ENCODE measurements at places on chromosomes 6 and 20. TPM values are rescaled to one million over a fixed set of nuclear protein-coding genes. Genes with fewer than 3 reads are reported as not detected.

The WFDC12 gene
- not detected for total RNA-seq

The TRIM15 gene
- not detected for total RNA-seq

The SIRPD gene
- not detected for total RNA-seq

The OOEP gene
- not detected for total RNA-seq

The WFDC10B gene
- not detected for total RNA-seq

The TSPO2 gene
- not detected for total RNA-seq

The OGFRL1 gene
- 19.9 TPM for total RNA-seq

The BTNL2 gene
- total RNA-seq = not detected

The LY86 gene
- not detected for total RNA-seq

The SPDEF gene
- total RNA-seq = not detected

The TCP11 gene
- not detected for total RNA-seq

The OR12D2 gene
- not detected for total RNA-seq

The SYCP2 gene
- 0.22 TPM for total RNA-seq

The ADGRF5 gene
- total RNA-seq = 0.65 TPM

GRCh38 chr6:54876365-54876764 lies 29.8 kb downstream of the FAM83B start:
- no peak for DNase-seq

GRCh38 chr20:62755817-62756724 lies 40.2 kb upstream of the MRGBP start:
- DNase-seq = peak; percentile 23

GRCh38 chr20:48329676-48330664 lies 497.8 kb downstream of the PREX1 start:
- DNase-seq = peak; percentile 54

DNA sequence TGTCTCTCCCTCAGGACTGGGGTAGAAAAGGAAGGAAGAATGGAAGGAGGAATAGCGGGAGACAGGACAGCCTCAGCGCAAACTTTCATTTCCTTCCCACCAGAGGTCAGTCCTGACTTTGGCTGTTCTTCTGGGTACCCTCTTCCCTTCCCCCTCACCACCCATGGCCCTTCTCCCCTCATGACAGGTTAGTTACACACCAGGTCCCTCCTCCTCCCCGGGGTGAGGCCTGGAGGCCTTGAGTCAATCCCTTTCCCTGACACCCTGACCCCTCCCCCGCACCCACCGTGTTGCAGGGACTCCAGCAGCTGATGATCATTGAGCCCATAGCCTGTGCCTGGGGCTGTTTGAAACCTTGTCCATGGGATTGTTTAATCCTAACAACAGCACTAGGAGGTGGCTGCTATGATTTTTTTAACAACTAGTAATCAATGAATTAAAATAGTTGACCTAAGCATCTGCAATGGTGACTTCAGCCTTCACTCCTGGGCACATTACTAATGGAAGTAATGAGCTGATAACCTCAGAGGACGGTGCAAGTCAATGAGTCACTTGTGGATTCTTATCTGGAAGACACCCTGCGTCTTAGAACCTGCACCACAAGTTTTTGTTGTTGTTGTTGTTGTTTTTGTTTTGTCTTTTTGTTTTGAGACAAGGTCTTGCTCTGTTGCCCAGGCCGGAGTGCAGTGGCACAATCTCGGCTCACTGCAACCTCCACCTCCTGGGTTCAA lies 46.6 kb upstream of the CCDC167 start:
- DNase-seq = no peak

DNA sequence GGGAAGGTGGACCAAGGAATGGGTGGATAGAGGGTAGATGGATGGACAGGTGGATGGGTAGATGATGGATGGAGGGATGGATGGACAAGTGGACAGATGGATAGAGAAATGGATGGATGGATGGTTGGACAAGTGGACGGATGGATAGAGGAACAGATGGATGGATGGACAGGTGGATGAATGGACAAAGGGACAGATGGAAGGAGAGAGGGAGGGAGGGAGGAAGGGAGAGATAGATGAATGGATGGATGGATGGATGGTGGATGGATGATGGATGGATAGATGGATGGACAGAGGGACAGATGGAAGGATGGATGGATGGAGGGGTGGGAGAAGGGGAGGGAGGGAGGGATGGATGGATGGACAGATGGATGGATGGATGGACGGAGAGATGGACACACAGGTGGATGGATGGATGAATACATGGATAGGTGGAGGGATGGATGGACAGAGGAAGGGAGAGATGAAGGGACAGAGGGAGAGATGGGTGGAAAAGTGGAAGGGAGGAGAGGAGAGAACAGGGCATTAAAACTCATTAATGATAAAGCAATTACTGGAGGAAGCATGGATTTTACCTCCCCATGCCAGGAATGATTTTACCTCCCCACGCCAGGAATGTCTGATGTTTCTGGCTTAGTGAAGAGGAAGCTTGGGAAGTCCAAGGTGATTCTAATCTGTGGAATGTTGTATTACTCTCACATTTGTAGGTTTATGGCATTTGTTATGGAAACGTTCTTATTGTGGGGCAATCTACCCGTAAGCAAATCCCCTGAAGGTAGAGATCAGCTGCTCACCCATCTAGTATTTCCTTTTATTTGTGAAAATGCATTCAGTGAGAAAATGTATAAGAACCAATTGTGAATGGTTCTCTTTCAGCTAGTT lies 383.3 kb downstream of the TAF4 start:
- no peak for DNase-seq

DNA sequence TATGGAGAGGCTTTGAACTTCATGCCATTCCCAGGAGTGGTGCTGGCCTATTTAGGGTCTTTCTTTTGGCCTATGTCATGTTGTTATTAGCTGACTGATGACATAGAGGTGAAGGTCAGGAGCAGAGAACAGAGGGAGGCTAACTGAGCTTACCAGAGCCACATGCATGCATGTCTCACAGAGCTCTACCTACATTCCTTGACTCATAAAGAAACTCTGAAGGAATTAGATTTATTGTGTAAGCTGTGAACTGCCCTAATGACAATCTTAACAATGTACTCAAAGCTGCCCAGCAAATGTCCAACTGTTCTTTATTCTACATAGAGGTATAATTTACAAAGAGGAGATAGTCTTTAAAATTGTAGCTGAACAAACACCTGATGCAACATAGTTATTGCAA lies 192.7 kb upstream of the CNR1 start:
- DNase-seq = peak; percentile 53

GRCh38 chr6:89098461-89098860 lies 17.9 kb downstream of the PNRC1 start:
- no peak for DNase-seq

DNA sequence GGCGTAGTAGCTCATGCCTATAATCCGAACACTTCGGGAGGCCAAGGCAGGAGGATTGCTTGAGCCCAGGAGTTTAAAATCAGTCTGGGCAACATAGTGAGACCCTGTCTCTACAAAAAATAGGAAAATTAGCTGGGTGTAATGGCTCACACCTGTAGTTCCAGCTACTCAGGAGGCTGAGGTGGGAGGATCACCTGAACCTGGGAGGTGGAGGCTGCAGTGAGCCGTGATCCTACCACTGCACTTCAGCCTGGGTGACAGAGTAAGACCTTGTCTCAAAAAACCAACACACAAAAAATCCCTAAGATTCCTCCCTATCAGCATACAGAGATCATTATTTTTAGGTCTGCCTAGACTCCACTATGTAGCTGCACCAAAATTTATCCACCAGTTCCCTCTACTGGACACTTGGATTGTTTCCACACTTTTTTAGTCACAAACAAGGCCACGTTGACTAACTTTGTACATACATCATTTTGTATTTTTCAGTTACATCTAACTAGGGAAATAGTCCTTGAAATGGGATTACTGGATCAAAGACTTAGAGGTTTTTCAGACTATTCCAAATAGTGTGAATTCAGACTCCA lies 3.6 kb upstream of the PHF1 start:
- DNase-seq = peak; percentile 79

DNA sequence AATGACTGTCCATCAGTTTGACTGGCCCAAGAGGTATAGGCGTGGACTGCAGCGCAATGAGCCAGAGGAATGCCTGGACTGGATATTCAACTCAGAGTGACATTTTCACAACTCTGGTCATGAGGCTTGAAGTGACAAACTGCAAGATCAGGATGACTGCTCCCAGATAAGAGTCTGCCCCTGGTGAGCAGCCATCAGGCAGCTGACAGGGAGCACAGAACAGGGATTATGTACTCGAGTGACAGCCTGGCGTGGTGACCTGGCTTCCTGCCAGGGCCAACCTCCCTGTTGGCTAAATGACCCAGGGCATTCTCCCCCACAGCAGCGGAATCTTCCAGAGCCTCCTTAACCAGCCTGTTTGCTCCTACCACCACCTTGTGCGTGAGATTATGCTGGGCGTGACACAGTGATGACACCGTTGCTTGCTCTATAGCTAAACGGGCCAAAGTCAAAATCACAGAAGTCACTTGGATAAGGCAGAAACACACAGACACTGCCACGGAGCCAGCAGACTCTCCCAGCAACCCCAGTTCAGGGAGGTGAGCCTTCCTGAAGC lies 209.1 kb upstream of the JARID2 start:
- no peak for DNase-seq

DNA sequence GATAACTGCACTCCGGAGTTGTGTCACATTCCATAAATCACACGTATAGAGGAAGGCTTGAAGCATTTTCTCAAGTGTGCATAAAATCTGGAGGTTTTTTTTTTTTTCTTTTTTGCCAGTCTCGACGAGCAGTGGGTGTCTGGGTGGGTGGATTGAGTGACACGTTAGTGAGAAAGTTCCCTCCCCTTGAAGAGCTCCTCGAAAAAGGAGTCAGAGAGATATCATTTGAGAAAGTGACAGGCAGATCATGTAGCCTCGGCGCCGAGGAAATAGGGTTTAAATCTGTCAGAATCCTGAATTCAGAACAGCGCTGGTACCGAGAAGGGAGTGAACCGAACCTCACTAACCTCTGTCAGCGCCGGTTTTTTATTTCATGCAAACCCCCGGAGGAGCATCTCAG lies 269.5 kb upstream of the ARID1B start:
- DNase-seq = no peak

DNA sequence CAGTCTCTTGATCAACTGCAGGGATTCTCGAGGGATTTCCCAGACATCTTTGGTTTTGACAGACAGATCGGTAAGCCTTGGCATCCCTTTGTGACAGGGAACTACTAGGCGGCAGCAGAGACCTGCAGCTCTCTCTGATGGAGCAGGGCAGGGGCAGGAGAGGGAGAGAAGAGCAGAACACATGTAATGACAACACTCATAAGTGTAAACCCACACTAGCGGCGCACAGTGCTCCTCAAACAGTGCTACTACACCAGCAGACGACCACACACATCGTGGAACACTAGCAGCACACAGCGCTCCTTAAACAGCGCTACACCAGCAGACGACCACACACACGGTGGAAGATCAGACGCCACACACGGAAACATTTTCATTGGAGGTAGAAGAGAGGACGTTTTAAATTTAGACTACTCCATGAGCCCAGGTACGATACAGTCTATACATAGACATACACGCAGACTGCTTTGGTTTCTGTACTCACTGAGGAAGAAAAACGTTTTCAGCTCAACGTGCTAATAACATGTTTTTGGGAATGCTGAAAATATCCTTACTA lies 94.5 kb upstream of the TRAF3IP2 start:
- DNase-seq = no peak

DNA sequence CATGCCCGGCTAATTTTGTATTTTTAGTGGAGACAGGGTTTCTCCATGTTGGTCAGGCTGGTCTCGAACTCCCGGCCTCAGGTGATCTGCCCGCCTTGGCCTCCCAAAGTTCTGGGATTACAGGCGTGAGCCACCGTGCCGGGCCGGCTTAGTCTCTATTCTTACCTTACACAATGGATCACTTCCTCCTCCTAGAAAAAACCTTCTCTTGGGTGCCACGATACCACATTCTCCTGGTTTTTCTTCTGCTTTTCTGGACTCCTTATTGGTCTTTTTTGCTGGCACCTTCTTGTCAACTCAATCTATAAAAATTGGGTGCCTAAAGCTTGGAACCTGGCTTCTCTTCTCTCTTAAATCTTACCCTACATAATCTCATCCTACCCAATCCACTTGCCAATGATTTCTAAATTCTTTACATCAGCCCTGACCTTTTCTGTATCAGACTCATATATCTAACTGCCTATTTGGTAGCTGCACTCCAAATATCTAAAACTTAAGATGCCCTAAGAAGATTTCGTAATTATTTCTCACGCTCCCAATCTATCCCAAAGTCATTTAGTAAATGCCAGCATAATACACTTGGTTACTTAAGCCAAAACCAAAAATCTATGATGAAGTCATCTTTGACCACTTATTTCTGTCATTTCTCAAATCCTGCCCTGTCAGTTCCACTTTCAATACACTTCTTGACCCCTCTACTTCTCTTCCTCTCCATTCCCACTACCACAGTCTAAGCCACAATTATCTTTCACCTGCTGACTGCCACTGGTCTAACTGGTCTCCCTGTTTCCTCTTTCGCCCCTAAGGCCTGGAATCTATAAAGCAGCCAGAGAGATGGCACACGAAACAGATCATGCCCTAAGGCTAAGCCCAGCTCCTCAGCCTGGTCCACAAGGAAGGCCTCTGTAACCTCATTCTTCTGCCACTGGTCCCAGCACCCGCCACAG lies 43.2 kb downstream of the ELMO2 start:
- DNase-seq = peak; percentile 37

- DNase-seq = peak; percentile 96
Observed at GRCh38 chr20:53738039-53738944, 144.7 kb upstream of the ZNF217 start.

- DNase-seq = peak; percentile 47
Observed at GRCh38 chr6:107488875-107489635, 862 bp upstream of the SOBP start.

DNA sequence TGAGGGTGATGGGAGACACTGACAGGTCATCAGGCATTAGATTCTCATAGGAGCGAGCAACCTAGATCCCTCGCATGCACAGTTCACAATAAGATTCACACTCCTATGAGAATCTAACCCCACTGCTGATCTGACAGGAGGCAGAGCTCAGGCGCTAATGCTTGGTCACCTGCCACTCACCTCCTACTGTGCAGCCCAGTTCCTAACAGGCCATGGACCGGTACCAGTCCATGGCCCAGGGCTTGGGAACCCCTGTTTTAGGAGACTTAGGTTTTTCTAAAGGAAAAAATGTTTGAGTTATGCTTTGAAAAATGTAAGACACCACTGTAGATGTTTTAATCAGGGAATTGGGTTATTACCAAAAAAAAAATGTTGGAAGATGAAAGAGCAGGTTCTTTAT lies 6.7 kb downstream of the HLA-E start:
- DNase-seq = no peak

- DNase-seq = no peak
Observed at GRCh38 chr20:24493181-24493580, 23.8 kb downstream of the SYNDIG1 start.

DNA sequence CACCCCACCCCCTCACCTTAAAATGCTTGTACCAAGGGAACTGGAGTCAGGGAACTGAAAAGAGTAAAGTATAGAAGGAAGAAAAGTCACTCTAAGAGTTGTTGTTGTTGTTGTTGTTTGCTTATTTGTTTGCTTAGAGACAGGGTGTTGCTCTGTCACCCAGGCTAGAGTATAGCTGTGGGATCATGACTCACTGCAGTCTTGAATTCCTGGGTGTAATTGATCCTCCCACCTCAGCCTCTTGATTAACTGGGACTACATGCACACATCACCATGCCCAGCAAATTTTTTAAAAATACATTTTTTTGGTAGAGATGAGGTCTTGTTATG lies 681.6 kb upstream of the GJE1 start:
- no peak for DNase-seq

GRCh38 chr20:9594284-9594875 lies 80.0 kb downstream of the LAMP5 start:
- DNase-seq = no peak

- DNase-seq = no peak
Observed at GRCh38 chr6:166705069-166705468, 78.0 kb upstream of the RPS6KA2 start.
